H4 (cell line): ENCODE measurements at places on chromosomes 6 and 20. TPM values are rescaled to one million over a fixed set of nuclear protein-coding genes. Genes with fewer than 3 reads are reported as not detected.

COL9A1 gene
- not detected in 2 replicates for total RNA-seq

SLC4A11 gene
- total RNA-seq: 0.93 TPM in 1 of 2 replicates, not detected in the other

LY6G5C gene
- 0.97 TPM in 1 of 2 replicates, not detected in the other for total RNA-seq

SFTA2 gene
- not detected in 2 replicates for total RNA-seq

CARMIL1 gene
- total RNA-seq: 7.5 and 8.6 TPM in 2 replicates

EFCAB8 gene
- total RNA-seq: 0.04 TPM in 1 of 2 replicates, not detected in the other

KIF25 gene
- total RNA-seq: 0.51 and 2.3 TPM in 2 replicates

SLC44A4 gene
- total RNA-seq: not detected in 2 replicates

C6orf58 gene
- total RNA-seq: not detected in 2 replicates

CD83 gene
- total RNA-seq: 3.8 and 5.3 TPM in 2 replicates

FOXF2 gene
- total RNA-seq: 18.3 and 21.5 TPM in 2 replicates

VGLL2 gene
- total RNA-seq: 0.08 and 0.50 TPM in 2 replicates

NKX2-2 gene
- total RNA-seq: 0.56 and 1.2 TPM in 2 replicates

SPEF1 gene
- total RNA-seq: 0.21 TPM in 1 of 2 replicates, not detected in the other

BTN1A1 gene
- total RNA-seq: not detected in 2 replicates

CLVS2 gene
- 0.04 TPM in 1 of 2 replicates, not detected in the other for total RNA-seq

ANKRD66 gene
- not detected in 2 replicates for total RNA-seq

CRISP3 gene
- not detected in 2 replicates for total RNA-seq

PDE10A gene
- total RNA-seq: 2.1 and 3.1 TPM in 2 replicates

GLP1R gene
- total RNA-seq: not detected in 2 replicates

ILRUN gene
- total RNA-seq: 28.9 and 29.9 TPM in 2 replicates

TFAP2A gene
- total RNA-seq: 5.0 and 5.4 TPM in 2 replicates

TFAP2C gene
- total RNA-seq: 6.2 and 7.2 TPM in 2 replicates

TRDN gene
- total RNA-seq: 0.08 and 0.51 TPM in 2 replicates

HUS1B gene
- total RNA-seq: 2.1 TPM in 1 of 2 replicates, not detected in the other

MCHR2 gene
- total RNA-seq: not detected in 2 replicates

BEND3 gene
- total RNA-seq: 2.1 and 2.9 TPM in 2 replicates

OR11A1 gene
- not detected in 2 replicates for total RNA-seq

CGA gene
- total RNA-seq: not detected in 2 replicates

CYP39A1 gene
- 6.6 and 23.3 TPM in 2 replicates for total RNA-seq

THBD gene
- 0.04 and 0.33 TPM in 2 replicates for total RNA-seq

TRIM15 gene
- total RNA-seq: 0.04 TPM in 1 of 2 replicates, not detected in the other

TFAP2D gene
- 0.14 and 0.46 TPM in 2 replicates for total RNA-seq

MUCL3 gene
- not detected in 2 replicates for total RNA-seq

GJA10 gene
- total RNA-seq: not detected in 2 replicates

NFATC2 gene
- total RNA-seq: 0.08 and 0.23 TPM in 2 replicates

WFDC6 gene
- total RNA-seq: not detected in 2 replicates

TCF15 gene
- total RNA-seq: not detected in 2 replicates

LPA gene
- total RNA-seq: not detected in 2 replicates

DAAM2 gene
- 7.2 and 9.6 TPM in 2 replicates for total RNA-seq

GTSF1L gene
- total RNA-seq: not detected in 2 replicates

MEP1A gene
- total RNA-seq: 0.08 TPM in 1 of 2 replicates, not detected in the other

LAMA2 gene
- 9.7 and 11.1 TPM in 2 replicates for total RNA-seq

PTGIS gene
- total RNA-seq: not detected in 2 replicates

CCN6 gene
- total RNA-seq: not detected in 2 replicates

NRSN1 gene
- not detected in 2 replicates for total RNA-seq

KCNK16 gene
- not detected in 2 replicates for total RNA-seq

SIM1 gene
- total RNA-seq: 0.02 TPM in 1 of 2 replicates, not detected in the other

KCNK17 gene
- total RNA-seq: not detected in 2 replicates

SYNDIG1 gene
- total RNA-seq: 0.47 and 0.77 TPM in 2 replicates

PRDM13 gene
- not detected in 2 replicates for total RNA-seq

JPH2 gene
- total RNA-seq: 0.15 TPM in 1 of 2 replicates, not detected in the other

OR2J1 gene
- total RNA-seq: not detected in 2 replicates
